IPS DF 6.9 (cell line): ENCODE measurements at places on chromosomes 4 and X.
A peak's percentile ranks its signal among the peaks of the same experiment; 100 is the strongest.

GRCh38 chrX:40091691-40092421, 5.9 kb downstream of the BCOR start:
- peaks cover 1% of the 10 kb centered on the region; the same call in 1 of the 2 replicates for H3K27me3 ChIP-seq
- no peaks in the 10 kb centered on the region for H3K36me3 ChIP-seq
- no peak overlapping the region for H3K27ac ChIP-seq
- H3K4me1 ChIP-seq = peaks cover 9% of the 10 kb centered on the region
- H3K4me3 ChIP-seq = peak overlapping the region; percentile 50; the same call in 1 of the 2 replicates

DNA sequence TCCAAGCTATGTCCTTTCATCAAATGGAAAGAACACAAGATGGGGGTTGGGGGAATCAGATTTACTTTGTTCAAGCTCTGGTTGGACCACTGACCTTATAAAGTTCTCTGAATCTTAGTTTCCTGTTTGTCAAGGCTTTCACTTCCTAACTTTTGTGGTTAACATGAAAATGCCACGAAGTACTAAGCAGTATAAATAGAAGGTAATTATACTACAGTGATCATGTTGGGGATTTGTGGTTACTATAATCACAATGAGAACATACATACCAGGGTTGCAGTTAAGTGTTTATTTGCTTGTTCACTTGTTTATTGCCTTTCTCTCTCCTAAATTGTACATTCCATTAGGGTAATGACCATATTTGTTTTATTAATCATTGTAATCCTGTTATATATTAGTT, 53.2 kb downstream of the SPRY1 start:
- H3K27ac ChIP-seq = no peak overlapping the region
- no peak for DNase-seq
- no peaks in the 10 kb centered on the region for H3K36me3 ChIP-seq

DNA sequence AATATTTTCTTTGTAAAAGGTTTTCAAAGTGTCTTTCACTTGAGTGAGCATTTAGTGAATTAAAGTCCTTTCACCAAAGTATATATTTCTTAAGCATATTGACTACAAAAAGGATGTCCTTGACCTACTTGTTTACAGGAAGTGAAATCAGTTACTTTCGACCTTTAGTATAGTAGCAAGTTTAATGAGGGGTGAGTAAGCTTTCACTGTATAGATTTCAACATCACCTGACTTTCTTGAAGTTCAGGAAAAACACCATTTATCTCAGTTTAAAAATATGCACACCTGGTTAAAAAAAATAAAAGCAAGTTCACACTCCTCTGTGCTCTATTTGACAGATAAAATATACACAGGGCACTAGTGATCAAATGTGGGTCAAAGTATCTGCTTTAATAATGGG, 88.1 kb downstream of the CCSER1 start:
- H3K4me3 ChIP-seq = no peak overlapping the region
- H3K36me3 ChIP-seq = no peaks in the 10 kb centered on the region
- H3K27ac ChIP-seq = no peak overlapping the region
- no peak for DNase-seq
- no peaks in the 10 kb centered on the region for H3K4me1 ChIP-seq
- no peaks in the 10 kb centered on the region for H3K27me3 ChIP-seq

- H3K36me3 ChIP-seq = no peaks in the 10 kb centered on the region
- no peak overlapping the region for H3K4me3 ChIP-seq
- H3K4me1 ChIP-seq = no peaks in the 10 kb centered on the region
- no peaks in the 10 kb centered on the region for H3K27me3 ChIP-seq
- no peak for DNase-seq
These were observed 17.4 kb downstream of the C4orf51 start for GRCh38 chr4:145697332-145697731.

DNA sequence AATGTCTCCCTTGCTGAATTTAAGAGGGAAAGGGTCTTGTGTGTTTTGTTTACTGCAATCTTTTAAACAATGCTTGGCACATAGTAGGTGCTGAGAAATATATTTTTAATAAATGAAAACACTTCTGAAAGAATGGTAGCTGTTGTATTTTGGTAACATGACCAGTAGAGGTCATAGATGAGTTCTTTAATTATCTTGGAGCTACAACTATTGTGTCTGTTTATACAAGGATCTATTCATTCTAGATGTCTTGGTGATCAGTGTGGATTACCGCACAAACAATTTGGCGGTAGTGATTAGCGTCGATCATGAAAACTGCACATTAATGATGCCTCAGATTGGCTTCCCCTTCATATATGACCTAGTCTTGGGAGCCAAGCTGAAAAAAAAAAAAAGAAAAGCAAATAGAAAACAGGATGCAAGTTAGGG, 21.4 kb upstream of the SCRG1 start:
- H3K4me3 ChIP-seq = no peak overlapping the region
- H3K27me3 ChIP-seq = no peaks in the 10 kb centered on the region
- DNase-seq = no peak
- no peaks in the 10 kb centered on the region for H3K36me3 ChIP-seq

DNA sequence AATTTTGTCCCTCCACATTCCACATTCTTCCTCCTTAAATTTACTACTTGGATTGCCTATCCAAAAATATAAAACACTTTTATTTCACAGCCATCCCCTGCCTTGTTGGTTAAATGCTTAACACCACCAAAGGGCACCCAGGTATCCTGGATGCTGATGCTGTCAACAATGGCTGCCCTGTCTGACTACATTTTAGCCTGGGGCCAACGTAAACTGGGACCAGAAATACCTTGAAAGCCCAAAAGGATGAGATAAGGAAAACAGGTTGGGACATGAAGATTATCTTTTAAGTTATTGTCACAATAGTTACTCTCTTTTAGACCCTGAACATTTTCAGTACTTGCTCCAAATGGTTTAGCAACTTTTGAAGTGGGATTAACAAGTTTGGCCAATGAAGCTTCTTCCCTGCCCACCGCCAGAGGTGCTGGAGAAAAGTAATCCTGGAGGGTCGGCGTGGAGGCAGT, 775 bp upstream of the YIPF6 start:
- H3K4me3 ChIP-seq = peak overlapping the region; percentile 94; the same call in 1 of the 2 replicates
- no peaks in the 10 kb centered on the region for H3K36me3 ChIP-seq
- H3K27me3 ChIP-seq = no peaks in the 10 kb centered on the region
- DNase-seq = no peak

DNA sequence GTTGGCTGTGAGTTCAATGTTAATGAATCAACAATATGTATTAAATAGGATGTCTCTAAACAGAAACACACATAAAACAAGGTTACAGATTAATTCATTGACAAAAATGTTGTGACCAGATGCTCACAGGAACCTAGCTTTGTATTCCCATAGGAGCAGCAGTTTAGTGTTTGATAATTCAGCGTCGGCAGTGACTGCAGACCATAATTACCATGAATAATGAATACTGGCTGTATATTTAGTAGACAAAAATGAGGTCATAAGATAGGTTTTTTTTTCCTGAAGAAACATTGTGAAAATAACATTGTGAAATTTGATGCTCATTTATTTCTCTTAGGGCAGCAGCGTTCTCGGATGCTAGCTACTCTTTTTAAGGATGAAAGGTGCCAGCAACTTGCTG, 27.8 kb downstream of the COPS4 start:
- DNase-seq = no peak
- H3K36me3 ChIP-seq = no peaks in the 10 kb centered on the region
- no peaks in the 10 kb centered on the region for H3K4me1 ChIP-seq
- no peak overlapping the region for H3K4me3 ChIP-seq
- H3K27ac ChIP-seq = no peak overlapping the region
- H3K27me3 ChIP-seq = no peaks in the 10 kb centered on the region

- DNase-seq = no peak
- no peaks in the 10 kb centered on the region for H3K36me3 ChIP-seq
- H3K27ac ChIP-seq = no peak overlapping the region
These were observed 231.4 kb downstream of the VEGFC start for GRCh38 chr4:176561368-176561767.

GRCh38 chrX:153549807-153550206, 32.4 kb downstream of the ATP2B3 start:
- no peak for DNase-seq
- no peaks in the 10 kb centered on the region for H3K36me3 ChIP-seq
- no peak overlapping the region for H3K4me3 ChIP-seq

DNA sequence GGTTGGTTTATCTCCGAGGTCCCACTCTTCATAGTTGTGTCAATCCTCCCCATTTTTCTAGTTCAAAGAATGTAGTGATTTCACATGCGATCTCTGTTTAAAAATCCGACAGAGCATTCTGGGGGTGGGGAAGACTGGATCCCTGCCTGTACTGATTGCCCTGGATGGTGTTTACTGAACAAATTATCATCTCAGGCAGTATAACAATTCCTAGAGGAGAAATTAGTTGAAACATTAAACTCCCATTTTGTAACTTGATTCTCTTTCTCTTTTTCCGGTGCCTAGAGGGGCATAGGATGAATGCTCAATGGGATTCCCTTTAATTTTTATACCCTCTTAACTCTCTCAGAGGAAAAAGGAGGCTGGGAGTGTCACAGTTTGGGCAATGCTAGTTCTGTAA, 10.0 kb upstream of the CWH43 start:
- H3K36me3 ChIP-seq = no peaks in the 10 kb centered on the region
- DNase-seq = no peak
- no peaks in the 10 kb centered on the region for H3K27me3 ChIP-seq

DNA sequence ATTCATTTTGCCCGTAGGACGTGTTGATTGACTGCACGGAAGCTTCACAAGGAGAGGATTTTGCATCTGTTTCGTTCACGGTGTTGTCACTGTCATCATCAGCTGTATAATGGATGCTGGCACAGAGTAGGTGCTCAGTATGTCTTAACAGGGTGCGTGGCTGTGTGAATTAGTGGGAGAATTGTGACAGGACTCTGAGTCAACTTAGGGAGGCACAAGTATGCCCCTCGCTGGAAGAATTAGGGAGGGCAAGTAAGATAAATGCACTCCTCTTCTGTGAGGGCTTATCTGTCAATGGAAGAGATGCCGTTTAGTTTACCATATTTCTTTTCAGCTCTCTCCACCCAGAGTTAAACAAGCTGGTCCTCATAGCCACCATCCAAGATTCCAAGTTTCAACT, 107.2 kb downstream of the TRIML1 start:
- DNase-seq = no peak
- H3K36me3 ChIP-seq = no peaks in the 10 kb centered on the region
- no peaks in the 10 kb centered on the region; the same call in 1 of the 2 replicates for H3K4me1 ChIP-seq
- no peak overlapping the region for H3K27ac ChIP-seq
- no peaks in the 10 kb centered on the region for H3K27me3 ChIP-seq
- no peak overlapping the region for H3K4me3 ChIP-seq
